ENCODE measurements at places on chromosomes 7 and 10. TPM values are rescaled to one million over a fixed set of nuclear protein-coding genes. Genes with fewer than 3 reads are reported as not detected.

NSUN5 gene
- total RNA-seq, result 20.2 TPM

MACROH2A2 gene
- 10.0 TPM for total RNA-seq

RBM20 gene
- 0.08 TPM for total RNA-seq

TMEM236 gene
- total RNA-seq, result 0.09 TPM

FANK1 gene
- 2.3 TPM for total RNA-seq

NPFFR1 gene
- total RNA-seq, result not detected

AMPH gene
- 3.2 TPM for total RNA-seq

GPRIN2 gene
- not detected for total RNA-seq

ITGB8 gene
- 79.2 TPM for total RNA-seq

H2BK1 gene
- not detected for total RNA-seq

EPHA1 gene
- total RNA-seq, result not detected

INMT gene
- total RNA-seq, result 219 TPM

SLC26A5 gene
- total RNA-seq, result not detected

DNAAF5 gene
- total RNA-seq, result 22.0 TPM

ADRA2A gene
- total RNA-seq, result 0.82 TPM

ASIC3 gene
- total RNA-seq, result not detected

A1CF gene
- total RNA-seq, result not detected

SLIT1 gene
- 0.09 TPM for total RNA-seq

LARP4B gene
- 38.7 TPM for total RNA-seq

UCMA gene
- total RNA-seq, result not detected

TMEM196 gene
- total RNA-seq, result not detected

ANKRD61 gene
- not detected for total RNA-seq

TPK1 gene
- total RNA-seq, result 7.6 TPM

PSD gene
- total RNA-seq, result 1.3 TPM

CTTNBP2 gene
- 3.9 TPM for total RNA-seq

BMPER gene
- 157 TPM for total RNA-seq

ZNF804B gene
- total RNA-seq, result not detected
